ENCODE measurements at places on chromosomes 1 and 21. TPM values are rescaled to one million over a fixed set of nuclear protein-coding genes. Genes with fewer than 3 reads are reported as not detected.

- no peaks in the 10 kb centered on the region for H3K4me1 ChIP-seq
- H3K36me3 ChIP-seq = no peaks in the 10 kb centered on the region
- H3K27ac ChIP-seq = no peak overlapping the region
- no peaks in the 10 kb centered on the region for H3K27me3 ChIP-seq
- DNase-seq = no peak
These were observed 43.1 kb downstream of the PTGFRN start for GRCh38 chr1:116952738-116953275.

DNA sequence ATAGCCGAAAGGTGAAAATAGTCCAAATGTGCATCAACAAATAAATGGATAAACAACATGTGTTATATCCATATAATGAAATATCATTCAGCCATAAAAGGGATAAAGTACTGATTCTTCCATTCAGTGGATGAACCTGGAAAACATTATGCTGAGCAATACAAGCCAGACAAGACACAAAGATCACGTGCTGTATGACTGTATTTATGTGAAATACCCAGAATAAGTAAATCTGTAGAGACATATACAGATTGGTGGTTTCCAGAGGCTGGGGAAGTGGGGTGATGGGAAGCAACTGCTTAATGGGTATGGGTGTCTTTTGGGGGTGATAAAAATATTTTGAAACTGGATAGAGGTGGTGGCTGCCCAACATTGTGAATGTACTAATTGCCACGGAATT lies 13.3 kb upstream of the GSTM4 start:
- DNase-seq = no peak
- peaks cover 11% of the 10 kb centered on the region for H3K4me1 ChIP-seq
- H3K36me3 ChIP-seq = no peaks in the 10 kb centered on the region
- no peak overlapping the region for H3K27ac ChIP-seq
- peaks cover 2% of the 10 kb centered on the region for H3K27me3 ChIP-seq
- no peak overlapping the region for H3K4me3 ChIP-seq

DNA sequence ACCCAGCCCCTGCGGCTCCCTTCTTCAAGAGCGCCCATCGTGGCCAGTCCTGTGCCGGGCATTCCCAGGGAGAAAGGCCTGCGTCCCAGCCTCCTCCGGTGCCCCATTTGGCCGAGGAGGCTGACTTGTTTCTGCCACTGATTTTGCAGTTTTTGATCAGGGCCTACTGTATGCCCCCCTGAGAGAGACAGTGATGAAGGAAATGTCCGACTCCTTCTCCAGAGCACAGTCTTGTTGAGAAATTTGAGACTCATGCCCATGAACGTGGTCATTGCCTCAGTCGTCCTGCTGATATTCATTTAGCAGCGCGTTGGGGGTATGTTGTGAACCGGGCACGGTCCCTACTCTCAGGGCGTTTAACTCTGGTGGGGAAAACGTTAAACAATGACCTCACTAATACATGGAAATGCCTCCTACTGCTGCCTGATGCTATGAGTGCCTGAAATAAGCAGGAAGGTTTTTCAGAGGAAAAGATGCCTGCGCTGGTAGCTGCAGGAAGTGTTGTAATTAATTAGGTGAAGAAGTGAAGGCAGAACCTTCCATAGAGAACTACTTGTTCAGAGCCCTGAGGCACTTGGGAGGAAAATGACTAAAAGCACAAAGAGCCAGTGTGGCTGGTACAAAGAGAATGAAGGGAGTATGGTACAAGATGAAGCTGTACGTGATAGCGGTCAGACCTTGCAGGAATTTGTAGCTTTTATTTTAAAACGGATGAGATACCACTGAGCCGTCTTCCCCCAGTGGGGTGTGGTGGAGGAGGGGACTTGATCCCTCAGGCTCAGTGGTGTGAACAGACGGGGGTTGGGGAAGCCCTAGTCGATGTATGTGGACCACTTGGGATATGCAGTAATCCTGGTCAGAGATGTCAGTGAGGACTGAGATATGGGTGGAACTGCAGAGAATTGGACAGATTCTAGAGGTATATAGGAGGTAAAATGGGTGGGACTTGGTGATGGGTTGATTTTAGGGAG lies 730 bp downstream of the ZCCHC17 start:
- H3K4me3 ChIP-seq = no peak overlapping the region
- peak; percentile 41 for DNase-seq
- peaks cover 37% of the 10 kb centered on the region for H3K4me1 ChIP-seq
- no peak overlapping the region for H3K27ac ChIP-seq
- H3K36me3 ChIP-seq = peaks cover 27% of the 10 kb centered on the region
- no peaks in the 10 kb centered on the region for H3K27me3 ChIP-seq

- no peak overlapping the region for H3K4me3 ChIP-seq
- H3K36me3 ChIP-seq = no peaks in the 10 kb centered on the region
- H3K27me3 ChIP-seq = peaks cover 21% of the 10 kb centered on the region
- no peaks in the 10 kb centered on the region for H3K4me1 ChIP-seq
- H3K27ac ChIP-seq = no peak overlapping the region
- DNase-seq = no peak
These were observed 42.8 kb downstream of the TYW3 start for GRCh38 chr1:74775735-74776134.

The EPHB2 gene
- total RNA-seq = 0.09 TPM

The GUCA2B gene
- not detected for total RNA-seq

DNA sequence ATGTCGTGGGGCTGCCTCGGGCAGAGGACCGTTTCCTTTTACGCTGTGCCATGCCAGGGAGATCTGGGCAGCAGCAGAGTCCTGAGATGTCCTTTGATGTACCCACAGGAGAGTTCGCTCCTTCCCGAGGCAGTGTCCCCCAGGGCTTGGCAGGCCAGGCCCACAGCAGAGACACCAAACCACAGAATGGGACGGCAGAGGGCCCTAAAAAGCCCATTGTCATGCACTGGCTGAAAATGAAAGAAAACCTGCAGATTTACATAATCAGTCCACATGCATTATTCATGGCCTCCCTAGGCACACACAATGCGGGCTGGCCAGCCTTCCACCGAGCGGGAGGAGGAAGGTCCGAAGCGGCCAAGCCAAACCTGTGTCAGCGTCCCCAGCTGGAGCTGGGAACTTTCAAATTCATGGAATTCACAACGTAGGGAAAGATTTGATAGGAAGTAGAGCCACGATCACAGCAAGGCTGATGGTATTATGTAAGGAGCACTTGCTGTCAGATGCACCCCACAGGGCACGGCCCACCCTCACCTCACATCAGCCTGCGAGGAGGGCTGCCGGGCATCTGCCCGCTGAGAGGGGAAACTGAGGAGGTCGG lies 25.3 kb upstream of the EFHD2 start:
- H3K4me3 ChIP-seq = peak overlapping the region; percentile 39
- H3K4me1 ChIP-seq = peaks cover 14% of the 10 kb centered on the region
- peaks cover 47% of the 10 kb centered on the region for H3K27me3 ChIP-seq
- no peaks in the 10 kb centered on the region for H3K36me3 ChIP-seq
- H3K27ac ChIP-seq = no peak overlapping the region

DNA sequence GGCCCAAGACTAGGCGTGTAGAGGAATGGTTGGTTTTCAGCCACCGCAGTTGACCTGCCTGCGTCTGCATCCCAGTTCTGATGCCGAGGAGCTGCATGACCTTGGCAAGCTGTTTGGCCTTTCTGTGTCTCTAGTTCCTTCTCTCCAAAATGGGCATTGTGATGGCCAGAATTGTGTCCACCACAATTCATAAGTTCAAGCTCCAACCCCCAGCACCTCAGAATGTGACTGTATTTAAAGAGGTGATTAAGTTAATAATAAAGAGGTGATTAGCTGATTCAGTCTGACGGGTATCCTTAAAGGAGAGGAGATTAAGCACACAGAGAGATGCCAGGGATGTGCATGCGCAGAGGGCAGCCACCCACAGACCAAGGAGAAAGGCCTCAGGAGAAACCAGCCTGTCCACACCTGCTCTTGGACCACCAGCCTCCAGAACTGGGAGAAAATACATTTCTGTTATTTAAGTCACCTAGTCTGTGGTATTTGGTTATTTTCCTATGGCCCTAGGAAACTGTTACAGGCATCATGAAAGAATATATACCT lies 28.5 kb downstream of the MAB21L3 start:
- DNase-seq = no peak
- H3K36me3 ChIP-seq = peaks cover 3% of the 10 kb centered on the region
- peaks cover 13% of the 10 kb centered on the region for H3K27me3 ChIP-seq
- H3K27ac ChIP-seq = no peak overlapping the region
- peaks cover 8% of the 10 kb centered on the region for H3K4me1 ChIP-seq

DNA sequence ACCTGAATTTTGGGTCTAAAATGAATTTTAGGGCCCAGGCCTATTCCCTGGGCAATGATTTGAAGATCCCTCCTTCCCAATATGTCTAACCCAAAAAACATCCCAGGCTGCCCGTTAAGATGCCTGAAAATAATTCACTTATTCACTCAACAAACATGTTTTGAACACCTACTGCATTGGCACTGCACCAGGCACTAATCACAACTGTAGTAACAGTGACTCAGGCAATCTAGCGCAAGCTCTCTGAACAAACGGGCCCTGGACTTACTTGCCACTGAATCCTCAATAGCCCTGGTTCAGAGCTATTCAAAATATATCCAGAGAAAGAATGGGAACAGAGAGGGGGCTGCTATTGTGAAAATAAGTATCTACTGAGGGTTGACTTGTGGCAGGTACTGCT lies 4.2 kb downstream of the CD244 start:
- no peaks in the 10 kb centered on the region for H3K27me3 ChIP-seq
- peaks cover 50% of the 10 kb centered on the region for H3K4me1 ChIP-seq
- H3K36me3 ChIP-seq = peaks cover 18% of the 10 kb centered on the region
- peak overlapping the region; percentile 14 for H3K4me3 ChIP-seq

GRCh38 chr1:209870151-209870831 lies 42.5 kb downstream of the UTP25 start:
- DNase-seq = no peak
- H3K4me1 ChIP-seq = no peaks in the 10 kb centered on the region
- no peaks in the 10 kb centered on the region for H3K36me3 ChIP-seq
- H3K4me3 ChIP-seq = no peak overlapping the region
- H3K27me3 ChIP-seq = peaks cover 51% of the 10 kb centered on the region
- no peak overlapping the region for H3K27ac ChIP-seq

GRCh38 chr1:1106510-1107221 lies 9.2 kb downstream of the C1orf159 start:
- peaks cover 33% of the 10 kb centered on the region for H3K4me1 ChIP-seq
- peaks cover 44% of the 10 kb centered on the region for H3K36me3 ChIP-seq
- no peak overlapping the region for H3K27ac ChIP-seq
- H3K4me3 ChIP-seq = no peak overlapping the region
- no peak for DNase-seq
- peaks cover 7% of the 10 kb centered on the region for H3K27me3 ChIP-seq

The COL6A1 gene
- 5.4 TPM for total RNA-seq

DNA sequence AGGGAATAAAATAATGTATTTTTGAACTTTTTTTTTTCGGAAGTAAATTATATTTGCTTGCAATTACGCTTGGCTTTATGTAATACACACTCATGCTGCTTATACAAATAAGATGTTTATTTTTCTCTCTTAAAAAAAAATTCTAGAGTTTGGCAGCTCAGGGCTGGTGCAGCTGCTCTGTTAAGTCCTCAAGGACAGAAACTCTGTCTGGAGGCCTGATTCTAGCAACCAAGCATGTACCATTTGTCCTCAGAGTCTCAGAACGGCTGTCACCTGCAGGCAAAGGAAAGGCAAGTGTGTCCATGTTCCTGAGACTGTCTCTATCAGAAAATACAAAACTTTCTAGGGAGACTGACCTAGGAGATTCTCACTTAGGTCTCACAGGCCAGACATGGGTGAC lies 23.2 kb upstream of the CLDN17 start:
- H3K27me3 ChIP-seq = no peaks in the 10 kb centered on the region
- H3K36me3 ChIP-seq = no peaks in the 10 kb centered on the region
- H3K4me3 ChIP-seq = no peak overlapping the region
- H3K27ac ChIP-seq = no peak overlapping the region

The SLC45A1 gene
- total RNA-seq = 0.12 TPM

DNA sequence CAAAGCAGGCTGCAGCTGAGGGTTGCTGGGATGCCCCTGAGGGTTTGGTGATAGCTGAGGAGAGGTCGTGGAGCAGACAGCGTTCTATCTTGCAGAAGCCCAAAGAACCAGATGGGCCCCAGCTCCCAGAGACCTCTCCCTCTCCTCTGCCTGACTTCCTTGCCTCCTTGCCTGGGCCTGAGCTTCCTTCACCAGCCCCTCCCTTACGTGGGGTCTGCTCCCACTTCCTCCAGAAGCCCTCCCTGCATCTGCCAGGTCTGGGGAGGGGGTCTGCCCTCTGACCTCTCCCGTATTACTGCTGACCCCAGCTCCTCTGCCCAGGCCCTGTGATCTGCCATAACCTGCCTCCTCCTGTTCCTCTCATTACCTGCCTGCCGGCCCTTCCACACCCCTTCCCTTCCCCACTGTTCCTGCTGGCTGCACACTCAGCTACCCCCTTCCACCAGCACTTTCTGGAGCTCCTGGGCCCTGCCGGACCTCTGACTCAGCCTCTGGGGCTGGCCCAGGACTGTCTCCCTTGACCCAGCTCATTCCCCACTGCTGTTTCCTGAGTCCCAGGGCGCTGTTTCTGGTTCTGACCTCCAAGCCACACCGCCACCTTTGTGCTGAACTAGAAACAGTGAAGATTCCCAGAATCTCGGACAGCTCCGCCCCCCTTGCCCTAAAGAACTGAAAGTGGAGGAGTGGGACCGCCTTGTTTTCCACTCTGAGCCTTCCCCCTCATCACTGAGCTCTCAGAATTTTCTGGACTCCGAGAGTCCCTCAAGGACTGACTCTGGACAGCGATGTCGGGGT lies 237.7 kb upstream of the C1orf174 start:
- H3K27me3 ChIP-seq = no peaks in the 10 kb centered on the region
- H3K4me1 ChIP-seq = no peaks in the 10 kb centered on the region
- DNase-seq = no peak
- H3K27ac ChIP-seq = no peak overlapping the region

The HYI gene
- total RNA-seq = 8.0 TPM

The ASPM gene
- 91.3 TPM for total RNA-seq

- H3K27ac ChIP-seq = no peak overlapping the region
- peaks cover 39% of the 10 kb centered on the region for H3K4me1 ChIP-seq
- H3K36me3 ChIP-seq = peaks cover 1% of the 10 kb centered on the region
- no peak overlapping the region for H3K4me3 ChIP-seq
- peaks cover 95% of the 10 kb centered on the region for H3K27me3 ChIP-seq
These were observed 3.5 kb upstream of the DMRTA2 start for GRCh38 chr1:50426702-50427085.

DNA sequence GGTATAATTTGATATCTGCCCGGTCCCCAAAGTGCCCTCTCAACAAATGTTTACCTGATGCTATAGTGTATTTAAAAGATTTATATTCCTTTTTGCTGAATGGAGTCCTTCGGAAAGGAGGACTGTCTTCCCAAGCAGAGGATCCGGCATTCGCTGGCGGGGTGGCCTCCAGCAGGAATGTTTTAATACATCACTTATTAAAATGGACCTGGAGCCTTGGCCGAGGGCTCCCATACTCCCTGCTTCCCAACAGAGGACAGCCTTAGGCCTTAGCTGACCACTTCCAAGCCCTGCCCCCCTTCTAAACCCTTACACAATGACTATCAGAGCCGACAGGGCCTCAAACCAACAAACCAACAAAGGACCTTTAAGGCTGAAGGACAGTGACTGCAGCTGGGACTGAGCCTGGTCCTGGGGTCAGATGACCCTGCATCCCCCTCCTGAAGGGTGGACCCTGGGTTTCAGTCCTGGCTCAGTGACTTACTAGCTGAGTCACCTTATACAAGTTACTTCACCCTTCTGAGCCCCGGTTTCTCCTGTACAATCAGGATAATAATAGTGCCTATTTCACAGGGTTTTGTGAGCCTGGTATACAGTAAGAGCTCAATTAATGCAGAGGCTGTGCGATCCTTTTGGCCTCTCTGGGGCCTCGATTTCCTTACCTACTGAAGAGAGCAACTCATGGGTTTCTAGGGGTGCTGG lies 5.6 kb downstream of the CAMK2N1 start:
- H3K4me3 ChIP-seq = no peak overlapping the region
- H3K4me1 ChIP-seq = peaks cover 6% of the 10 kb centered on the region
- no peak for DNase-seq

Measured in activated CD8-positive, alpha-beta memory T cell treated with anti-CD3 and anti-CD28 coated beads, Interleukin-2, amount 10 ng/mL, durations not matched to agents 7 days and 5 days (primary cell).